CD4-positive, alpha-beta T cell treated with Interleukin-6 for 4 hours (primary cell): ENCODE measurements at places on chromosomes 13 and 19.

DNA sequence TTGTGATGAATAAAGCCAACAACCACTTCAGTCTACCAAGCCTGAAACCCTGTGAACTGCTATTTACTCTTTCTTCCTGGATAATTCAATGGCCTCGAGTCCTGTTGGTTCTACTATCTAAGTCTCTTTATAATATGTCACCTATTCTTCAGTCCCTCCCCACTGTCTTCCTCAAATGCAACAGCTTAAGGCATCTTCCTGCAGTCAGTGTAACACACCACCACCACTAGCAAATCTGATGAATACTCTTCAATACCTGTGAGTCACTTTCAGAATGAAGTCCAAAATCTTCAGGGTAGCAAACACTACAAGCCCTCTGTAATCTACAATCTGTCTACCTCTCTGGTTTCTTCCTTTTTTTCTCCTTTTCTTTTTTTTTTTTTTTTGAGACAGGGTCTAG, 32.9 kb downstream of the ZDHHC20 start:
- no peak for DNase-seq

- DNase-seq: no peak
Measured at GRCh38 chr19:49340069-49340864, 5.1 kb downstream of the CD37 start.

GRCh38 chr13:94033098-94033497, 446.4 kb downstream of the DCT start:
- no peak for DNase-seq

DNA sequence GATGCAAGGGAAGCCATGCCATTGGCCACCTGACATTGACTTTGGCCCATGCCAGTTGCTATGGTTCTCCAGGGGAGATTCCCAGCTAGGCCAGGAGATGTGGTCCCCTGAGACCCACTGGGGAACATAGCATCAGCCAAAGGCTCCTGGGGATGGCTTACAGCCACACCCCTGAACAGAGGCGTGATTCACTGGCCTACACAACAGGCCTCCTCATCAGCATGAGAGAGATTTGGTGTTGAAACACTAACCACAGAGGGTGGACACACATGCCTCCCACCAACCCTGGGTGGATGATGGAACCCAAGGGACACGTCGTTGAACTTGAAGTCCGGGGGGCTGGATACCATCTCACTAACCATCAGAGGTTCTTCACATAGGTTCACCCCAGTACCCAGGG, 14.4 kb downstream of the IQCN start:
- no peak for DNase-seq

- DNase-seq: no peak
Measured at GRCh38 chr13:111604097-111604496, 283.7 kb downstream of the TEX29 start.

- no peak for DNase-seq
Measured at GRCh38 chr13:40439928-40440327, 226.5 kb downstream of the FOXO1 start.

DNA sequence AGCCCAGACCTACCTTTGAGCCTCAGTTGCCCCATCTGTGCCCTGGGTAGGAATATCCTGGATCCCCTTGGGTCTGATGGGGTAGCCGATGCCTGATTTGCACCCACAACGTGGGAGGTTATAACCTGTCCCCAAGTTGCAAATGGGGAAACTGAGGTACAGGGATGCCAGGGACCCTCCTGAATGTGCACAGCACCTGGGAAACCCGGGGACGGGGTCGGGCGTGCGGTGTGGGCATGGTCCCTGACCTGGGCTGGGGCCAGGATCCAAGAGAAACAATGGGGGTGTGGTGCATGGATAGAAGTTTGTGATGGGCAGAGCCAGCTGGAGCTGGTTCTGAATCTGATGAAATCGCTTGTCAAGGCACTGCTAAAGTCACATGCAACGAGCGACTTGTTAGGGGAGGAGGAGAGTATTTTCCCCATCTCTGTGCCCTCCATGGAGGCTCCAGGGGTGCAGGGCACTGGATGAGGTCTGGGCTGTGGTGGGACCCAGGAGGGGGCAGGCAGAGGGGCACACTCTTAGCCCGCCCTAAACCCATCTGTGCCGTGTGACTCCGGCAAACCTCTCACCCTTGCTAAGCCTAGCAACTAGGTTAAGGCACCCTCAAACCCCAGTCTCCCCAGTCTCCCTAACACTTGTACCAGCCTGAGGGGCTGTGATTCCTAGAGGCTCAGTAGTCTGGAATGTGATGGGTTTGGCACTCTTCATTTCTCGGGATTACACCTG, 749 bp downstream of the GDF15 start:
- DNase-seq: no peak

- DNase-seq: peak; percentile 60
Measured at GRCh38 chr13:73702419-73703071, 431.7 kb downstream of the KLF12 start.

DNA sequence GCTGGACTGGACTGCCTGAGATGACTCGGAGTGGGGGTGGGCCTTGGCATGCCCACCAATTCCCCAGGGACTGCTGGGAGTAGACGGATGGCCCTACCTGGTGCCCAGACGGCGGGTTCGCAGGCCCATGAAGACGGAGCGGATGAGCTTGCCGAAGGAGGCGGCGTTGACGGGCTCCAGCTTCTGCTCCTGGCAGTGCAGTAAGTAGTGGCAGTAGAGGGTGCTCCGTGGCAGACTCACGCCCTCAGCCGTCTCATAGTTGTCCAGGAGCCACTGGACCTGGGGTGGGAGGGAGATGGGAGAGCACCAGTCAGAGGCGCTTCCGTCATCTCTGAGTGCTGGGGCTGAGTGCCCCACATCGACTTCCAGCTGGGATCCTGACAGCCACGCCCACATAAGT, 17.6 kb downstream of the DCAF15 start:
- DNase-seq: no peak

- no peak for DNase-seq
Measured at GRCh38 chr13:45206340-45206739, 5.5 kb upstream of the KCTD4 start.

GRCh38 chr13:42108217-42108616, 59.8 kb downstream of the DGKH start:
- no peak for DNase-seq

DNA sequence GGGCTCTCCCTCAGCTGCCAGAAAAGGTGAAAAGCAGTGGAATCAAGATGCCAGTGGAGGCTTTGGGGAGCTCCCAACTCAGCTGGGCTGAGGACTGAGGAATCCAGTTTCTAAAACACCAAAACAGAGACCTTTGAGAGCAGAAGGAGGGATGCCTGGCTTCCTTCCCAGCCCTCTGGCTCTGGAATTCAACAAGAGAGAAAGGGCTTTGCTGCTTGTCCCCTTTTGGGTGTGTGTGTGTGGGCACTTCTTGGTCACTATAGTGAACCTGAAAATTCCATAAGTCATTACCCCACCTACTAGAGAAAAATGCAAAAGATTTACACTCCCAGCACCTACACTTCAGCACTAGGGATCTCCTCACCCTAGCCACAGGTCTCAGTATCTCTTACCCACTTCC, 30.3 kb upstream of the CYP2B6 start:
- no peak for DNase-seq

- DNase-seq: no peak
Measured at GRCh38 chr19:5832061-5832460, 7.4 kb downstream of the FUT6 start.

DNA sequence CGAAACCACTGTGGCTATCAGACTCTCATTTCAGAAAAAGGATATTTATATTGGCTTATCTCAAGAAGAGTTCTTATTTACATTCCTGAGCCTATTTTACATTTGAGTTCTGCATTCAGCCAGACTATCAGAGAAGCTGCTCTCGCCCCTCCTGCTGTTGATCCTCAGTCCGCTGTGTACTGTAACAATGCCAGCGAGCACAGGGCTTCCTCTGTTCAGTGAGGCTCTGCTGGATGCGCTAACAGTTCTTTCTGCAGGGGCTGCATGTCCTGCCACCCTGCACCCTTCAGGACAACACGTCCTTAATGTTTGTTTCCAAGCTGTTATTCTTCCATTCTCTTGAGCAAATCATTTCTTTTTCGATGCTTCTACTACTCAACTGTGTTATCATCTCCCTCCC, 463.7 kb upstream of the SGCG start:
- DNase-seq: no peak

DNA sequence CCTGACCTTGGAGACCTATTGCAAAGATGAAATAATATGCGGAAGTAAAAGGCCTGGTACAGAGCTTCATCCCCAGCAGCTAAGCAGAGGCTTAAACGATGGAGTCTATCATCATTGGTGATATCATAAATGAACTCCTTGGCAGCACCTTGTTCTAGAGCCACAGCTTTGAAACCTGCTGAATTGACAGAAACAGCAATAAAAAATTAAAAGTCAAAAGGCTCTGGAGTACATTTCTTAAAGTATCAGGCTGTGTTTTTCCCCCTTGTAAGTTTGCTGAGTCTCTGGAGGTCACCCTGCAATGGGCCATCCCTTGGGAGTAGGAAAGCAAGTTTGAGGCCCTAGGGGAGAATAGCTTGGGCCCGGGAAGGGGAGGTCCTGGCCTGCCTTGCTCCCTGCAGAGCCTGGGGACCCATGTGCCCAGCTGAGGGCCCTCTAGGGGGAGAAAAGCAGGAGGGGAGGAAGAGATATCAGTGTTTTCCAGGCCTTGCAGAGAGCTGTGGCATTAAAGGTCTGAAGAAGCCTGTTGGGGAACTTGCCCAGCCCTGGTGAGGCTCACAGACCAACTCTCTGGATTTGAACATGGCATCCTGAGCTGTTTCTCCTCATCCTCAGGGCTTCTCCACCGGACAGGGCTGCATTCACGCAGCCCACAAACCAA, 416.1 kb downstream of the ZNF536 start:
- no peak for DNase-seq

- no peak for DNase-seq
Measured at GRCh38 chr13:105377452-105377851, 1158.0 kb downstream of the EFNB2 start.

DNA sequence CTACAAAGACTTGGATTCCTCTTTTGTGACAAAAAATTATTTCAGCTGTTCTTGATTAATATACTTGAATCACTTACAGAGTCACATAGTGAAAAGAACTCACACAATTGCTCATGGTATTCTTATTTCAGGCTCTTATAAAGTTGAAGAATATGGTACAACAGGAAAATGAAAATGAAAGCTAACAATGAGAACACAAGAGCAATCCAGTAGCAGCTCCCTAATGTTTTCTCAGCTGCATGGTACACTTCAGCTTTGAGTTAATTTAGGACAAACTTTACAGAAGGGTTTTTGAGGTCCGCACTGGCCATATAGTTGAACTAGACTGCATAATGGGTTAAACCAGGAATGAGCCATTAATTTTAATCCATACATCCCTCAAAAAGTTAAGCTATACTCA, 1261.8 kb downstream of the SLITRK5 start:
- DNase-seq: no peak

DNA sequence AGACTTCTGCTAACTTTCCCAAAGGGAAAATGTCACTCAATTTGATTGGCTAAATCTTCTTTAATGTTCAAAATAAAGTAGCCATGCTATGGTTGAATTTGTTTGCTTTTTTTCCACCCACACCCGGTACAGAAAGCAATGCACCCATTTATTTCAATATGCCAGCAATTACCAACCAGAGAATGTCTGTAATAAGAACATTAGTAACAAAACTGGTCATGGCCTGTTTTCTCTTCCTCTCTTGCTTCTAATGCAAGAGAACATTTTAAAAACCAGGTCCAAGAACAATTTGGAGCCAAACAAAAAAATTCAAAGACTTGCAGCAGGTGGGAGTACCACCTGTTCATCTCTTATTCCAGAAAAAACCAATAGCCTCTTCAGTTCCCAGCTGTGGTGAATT, 1108.8 kb upstream of the PCDH20 start:
- no peak for DNase-seq

- no peak for DNase-seq
Measured at GRCh38 chr13:111970494-111971141, 96.3 kb upstream of the SOX1 start.

DNA sequence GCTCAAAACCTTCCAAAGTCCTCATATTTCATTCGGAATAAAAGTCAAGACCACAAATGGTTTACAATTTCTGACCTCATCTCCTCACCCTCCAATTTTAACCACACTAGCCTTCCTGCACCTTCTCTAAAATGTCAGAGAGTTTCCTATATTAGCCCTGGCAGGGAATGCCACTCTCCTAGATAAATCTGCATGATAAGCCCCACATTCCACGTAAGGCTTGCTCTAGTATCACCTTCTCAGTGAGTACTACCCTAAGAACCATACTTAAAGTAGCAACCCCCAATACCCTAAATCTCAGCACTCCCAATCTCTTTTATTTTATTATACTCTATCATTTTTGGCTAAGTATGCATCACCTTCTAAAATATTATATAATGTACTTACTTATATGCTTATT, 100.5 kb upstream of the SLITRK5 start:
- DNase-seq: no peak

GRCh38 chr13:41213316-41213715, 18.9 kb upstream of the KBTBD7 start:
- no peak for DNase-seq

DNA sequence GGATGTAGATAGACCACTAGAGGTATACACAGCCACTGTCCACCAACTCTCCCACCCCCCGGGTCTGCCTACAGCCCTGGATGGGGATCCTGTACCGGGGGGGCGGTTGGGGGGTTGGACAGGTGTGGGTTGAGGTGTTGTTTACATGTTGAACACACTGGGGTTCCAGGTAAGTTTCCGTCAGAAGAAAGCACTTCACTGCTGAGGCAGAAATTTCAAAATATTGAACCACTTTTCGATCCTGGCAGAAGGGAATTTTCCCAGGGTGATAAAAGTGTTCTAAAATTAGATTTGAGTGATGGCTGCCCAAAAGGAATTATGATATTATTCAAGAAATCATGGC, 6.6 kb upstream of the CEACAM16 start:
- no peak for DNase-seq

DNA sequence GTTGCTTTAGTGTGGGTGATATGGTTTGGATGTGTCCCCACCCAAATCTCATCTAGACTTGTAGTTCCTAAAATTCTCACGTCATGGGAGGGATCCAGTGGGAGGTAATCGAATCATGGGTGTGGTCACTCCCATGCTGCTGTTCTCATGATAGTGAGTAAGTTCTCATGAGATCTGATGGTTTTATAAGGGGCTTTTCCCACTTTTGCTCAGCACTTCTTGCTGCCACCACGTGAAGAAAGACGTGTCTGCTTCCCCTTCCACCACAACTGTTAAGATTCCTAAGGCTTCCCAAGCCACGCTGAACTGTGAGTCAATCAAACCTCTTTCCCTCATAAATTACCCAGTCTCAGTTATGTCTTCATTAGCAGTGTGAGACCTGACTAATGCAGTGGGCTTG, 26.0 kb downstream of the OR10H4 start:
- DNase-seq: no peak

- DNase-seq: peak; percentile 31
Measured at GRCh38 chr13:48220981-48221685, 11.9 kb upstream of the ITM2B start.
